Stimulated activated CD4-positive, alpha-beta T cell treated with anti-CD3 and anti-CD28 coated beads, TNF-alpha, amount 100 ng/mL, for 48 hours (primary cell): ENCODE measurements at places on chromosomes 7 and 10.

DNA sequence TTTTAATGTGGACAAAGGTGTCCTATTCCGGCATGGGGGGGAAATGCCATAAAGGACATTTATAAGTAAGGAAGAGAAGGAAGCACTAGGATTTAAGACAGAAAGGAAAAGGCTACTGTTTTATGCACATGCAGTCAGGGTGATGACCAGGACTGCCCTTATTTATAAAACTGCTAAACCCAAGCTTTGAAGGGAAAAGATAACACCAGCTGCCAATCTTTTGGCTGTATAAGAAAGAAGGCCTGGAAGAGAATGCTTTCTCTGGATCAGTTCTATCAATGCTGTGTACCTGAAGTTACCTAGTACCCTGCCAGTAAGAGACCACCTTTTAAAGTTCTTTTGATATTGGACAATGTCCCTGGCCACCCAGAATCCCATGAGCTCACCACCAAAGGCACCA is 59.2 kb downstream of the MINDY3 start:
- no peak for DNase-seq

GRCh38 chr7:147535701-147536111 is 1054.9 kb upstream of the C7orf33 start:
- no peak for DNase-seq

DNA sequence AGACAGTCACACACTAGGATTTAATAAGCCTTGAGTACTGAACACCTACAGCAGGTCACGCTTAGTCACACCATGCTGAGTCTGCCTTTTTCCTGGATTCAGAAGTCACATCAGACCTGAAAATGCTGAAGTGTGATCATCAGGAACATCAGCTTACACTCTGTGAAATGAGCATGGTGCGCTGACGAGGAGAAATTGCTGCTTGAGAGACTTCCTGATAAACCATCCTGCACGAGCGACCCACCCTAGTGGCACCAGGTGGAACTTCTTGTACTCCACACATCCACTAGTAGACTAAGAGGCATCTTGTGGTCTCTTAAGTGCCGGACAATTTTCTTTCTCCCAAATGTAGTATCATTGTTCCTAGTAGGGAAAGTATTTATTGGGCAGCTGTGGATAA is 51.8 kb upstream of the MRLN start:
- no peak for DNase-seq

GRCh38 chr7:2157473-2158279 is 75.1 kb downstream of the MAD1L1 start:
- DNase-seq = no peak

- no peak for DNase-seq
Measured at GRCh38 chr10:29575098-29575455, 59.7 kb downstream of the SVIL start.

DNA sequence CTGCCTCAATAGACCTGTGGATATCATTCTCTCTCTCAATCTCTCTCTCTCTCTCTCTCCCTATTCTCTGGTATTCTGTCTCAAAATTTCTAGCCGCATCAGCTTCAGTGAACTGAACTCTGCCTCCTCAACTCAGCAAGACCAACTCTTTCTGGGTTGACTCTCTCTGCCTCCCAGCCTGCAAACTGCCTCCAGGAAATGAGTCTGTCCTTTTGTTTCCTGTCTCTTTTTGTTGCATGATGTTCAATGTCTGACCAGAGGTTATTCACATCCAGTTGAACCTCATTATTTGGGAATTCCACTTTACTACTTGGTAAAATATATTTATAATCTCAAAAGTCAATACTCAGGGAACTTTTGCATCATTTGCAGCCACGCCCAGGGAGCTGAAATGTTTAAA is 682.7 kb upstream of the FZD8 start:
- DNase-seq = no peak

- DNase-seq = no peak
Measured at GRCh38 chr7:55591282-55591931, 19.1 kb upstream of the VOPP1 start.

DNA sequence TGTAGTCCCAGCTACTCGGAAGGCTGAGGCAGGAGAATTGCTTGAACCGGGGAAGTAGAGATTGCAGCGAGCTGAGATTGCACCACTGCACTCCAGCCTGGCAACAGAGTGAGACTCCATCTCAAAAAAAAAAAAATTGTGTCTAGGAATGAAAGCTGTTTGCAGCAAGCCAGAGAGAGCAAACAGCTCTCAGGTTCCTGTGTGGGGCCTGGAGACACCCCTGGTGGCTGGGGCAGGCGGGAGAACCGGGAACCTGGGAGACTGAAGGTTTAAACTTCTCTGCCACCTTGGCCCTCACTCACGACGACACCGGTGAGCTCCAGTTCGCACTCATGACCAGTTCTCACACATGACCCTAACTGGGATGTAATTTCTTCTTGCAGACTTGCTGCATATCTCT is 13.2 kb upstream of the UNCX start:
- DNase-seq = no peak

GRCh38 chr7:23467806-23468525 is 2.3 kb downstream of the IGF2BP3 start:
- peak; percentile 23 for DNase-seq

GRCh38 chr10:131312478-131312836 is 936 bp upstream of the TCERG1L start:
- no peak for DNase-seq

DNA sequence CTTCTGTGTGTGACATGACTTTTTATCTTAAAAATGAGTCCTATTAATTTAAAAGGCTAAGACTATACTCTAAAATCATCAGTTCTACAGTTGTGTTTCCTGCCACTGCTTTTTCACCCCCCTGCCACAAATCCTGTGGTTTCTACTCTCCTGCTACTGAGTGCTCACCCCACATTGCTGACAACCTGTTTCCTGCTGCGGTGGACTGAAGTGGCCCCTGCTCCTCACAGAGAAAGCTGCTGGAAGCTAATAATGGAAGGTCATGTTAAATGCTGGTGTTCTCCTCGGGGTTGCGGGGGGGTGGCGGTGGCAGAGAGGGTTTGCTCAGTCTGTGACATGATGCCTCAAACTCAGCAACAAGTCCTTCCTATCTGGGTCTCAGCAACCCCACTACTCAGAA is 113.2 kb upstream of the INHBA start:
- DNase-seq = no peak

GRCh38 chr7:2873686-2874551 is 29.8 kb upstream of the GNA12 start:
- DNase-seq = no peak

DNA sequence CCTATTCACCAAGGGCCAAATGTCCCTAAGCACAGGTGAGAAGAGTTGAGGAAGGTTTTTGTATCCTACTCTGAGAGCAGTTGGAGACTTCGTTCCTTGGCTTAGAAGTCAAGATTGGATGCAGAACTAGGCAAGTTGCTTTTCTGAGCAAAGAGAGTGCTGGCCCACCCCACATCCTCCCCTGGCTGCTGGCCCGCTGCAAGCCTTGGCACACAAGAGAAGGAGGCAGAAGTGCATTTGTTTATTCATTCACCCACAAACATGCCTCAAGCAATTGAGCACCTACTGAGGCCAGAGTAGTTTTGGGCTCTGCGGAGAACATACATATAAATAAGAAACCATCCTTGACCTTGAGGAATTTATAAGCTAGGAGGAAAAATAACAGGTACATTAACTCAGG is 318.9 kb downstream of the KCNMA1 start:
- no peak for DNase-seq

DNA sequence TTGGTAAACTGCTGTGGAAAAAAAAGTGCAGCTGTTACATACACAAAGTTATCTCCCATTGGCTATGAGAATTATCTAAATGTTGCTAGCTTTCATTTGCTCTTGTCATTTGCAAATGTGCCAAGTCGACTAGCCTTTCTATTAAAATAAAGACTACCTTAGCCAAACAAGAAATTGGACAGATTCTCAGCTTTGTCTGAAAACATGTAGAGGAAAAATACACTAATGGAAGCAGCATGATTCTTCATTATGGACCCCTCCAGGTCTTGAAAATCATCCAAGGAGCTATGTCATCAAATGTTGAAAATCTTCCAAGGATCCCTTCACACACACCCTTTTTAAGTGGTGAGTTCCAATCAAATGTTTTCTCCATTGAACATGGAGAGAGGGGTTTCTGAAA is 237.7 kb downstream of the ETV1 start:
- no peak for DNase-seq

GRCh38 chr10:98610836-98611235 is 164.1 kb upstream of the HPS1 start:
- no peak for DNase-seq

DNA sequence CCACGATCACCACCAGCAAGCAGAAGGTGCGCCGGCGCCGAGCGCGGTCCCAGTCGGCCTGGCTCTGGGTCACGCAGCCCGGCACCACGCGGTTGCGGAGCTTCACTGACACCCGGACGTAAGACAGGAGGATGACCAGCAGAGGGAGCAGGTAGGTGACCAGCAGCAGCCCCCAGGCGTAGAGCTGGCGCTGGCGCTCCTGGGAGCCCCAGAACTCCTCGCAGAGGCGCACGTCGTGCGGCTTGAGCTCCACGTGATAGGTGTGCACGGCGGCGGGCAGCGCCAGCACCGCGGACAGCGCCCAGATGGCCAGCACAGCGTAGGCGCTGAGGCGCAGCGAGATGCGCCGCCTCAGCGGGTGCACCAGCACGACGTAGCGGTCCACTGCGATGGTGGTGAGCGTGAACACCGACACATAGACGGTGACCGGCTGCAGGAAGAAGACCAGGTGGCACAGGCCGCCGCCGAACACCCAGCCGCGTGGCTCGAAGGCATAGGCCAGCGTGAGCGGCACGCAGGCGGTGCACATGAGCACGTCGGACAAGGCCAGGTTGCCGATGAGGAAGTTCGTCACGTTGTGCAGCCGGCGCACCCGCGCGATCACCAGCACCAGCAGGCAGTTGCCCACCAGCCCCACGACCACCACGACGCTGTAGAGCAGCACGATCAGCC is 920 bp downstream of the PRLHR start:
- peak; percentile 13 for DNase-seq

- DNase-seq = no peak
Measured at GRCh38 chr7:82105463-82105862, 335.6 kb upstream of the HGF start.

GRCh38 chr10:83367036-83367435 is 772.3 kb upstream of the GHITM start:
- no peak for DNase-seq

GRCh38 chr7:75017832-75018231 is 53.3 kb downstream of the CASTOR2 start:
- DNase-seq = no peak

GRCh38 chr7:47967123-47967522 is 12.3 kb downstream of the HUS1 start:
- no peak for DNase-seq

GRCh38 chr7:153017223-153017622 is 257.7 kb downstream of the ACTR3B start:
- no peak for DNase-seq

DNA sequence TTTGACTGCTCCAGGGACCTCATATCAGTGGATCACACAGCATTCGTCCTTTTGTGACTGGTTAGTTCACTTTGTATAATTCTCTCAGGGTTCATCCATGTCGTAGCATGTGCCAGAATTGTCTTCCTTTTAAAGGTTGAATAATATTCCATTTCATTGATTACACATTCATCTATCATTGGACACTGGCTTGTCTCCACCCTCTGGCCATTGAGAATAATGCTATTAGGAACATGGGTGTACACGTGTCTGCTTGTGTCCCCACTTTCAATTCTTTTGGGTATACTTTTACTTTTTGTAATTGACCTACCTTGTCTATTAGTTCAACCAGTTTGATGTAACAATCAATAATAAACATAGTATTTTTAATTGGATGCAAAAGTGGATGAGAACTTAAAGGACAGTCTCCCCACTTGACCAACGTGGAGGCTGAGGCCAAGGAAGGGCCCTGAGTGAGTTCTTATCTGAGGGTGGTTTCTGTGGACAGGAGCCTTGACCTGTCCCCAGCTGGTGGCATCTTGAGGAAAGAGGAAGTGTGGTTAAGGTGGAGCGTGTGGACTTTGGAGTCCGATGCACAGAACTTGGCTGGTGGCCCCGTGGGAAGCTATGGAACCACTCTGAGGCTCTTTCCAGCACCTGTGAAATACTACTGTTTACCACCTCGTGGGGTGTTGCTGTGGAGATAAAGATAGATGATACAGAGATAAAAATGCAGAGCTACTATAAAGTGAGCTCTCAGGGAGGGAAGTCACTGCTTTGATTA is 16.6 kb downstream of the WDFY4 start:
- no peak for DNase-seq

- DNase-seq = no peak
Measured at GRCh38 chr7:47422611-47423010, 159.3 kb downstream of the TNS3 start.

DNA sequence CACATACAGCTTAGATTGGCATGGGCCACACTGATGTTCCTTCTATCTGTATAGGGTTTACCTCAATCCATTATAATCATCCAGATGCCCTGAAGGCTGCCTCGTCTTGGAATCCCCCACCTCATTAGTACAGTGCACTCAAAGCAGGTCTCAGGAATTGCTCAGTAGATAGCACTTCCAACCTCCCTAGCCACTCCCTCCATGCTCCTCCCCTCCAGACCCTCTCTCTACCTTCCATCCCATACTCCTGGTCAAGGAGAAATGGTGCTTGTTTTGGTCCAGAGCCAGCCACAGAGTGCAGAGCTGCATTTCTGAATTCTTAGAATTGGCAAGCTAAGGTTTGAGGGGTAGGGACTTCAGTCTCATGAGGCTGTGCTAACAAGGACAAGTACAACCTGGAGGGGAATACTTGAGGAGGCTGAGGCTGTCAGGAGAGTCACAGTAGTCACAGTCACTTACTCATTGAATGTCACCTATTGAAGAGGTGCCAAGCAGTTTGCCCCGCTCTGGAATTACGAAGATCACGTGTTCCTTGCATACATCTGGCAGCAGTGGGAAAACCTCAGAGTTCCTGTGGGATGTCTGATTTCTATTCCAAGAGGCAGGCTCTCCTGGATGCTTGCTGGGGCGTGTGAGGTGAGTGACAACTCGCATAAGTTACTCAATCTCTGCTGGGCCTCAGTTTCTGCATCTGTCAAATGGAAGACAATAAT is 60.7 kb upstream of the ZNF746 start:
- no peak for DNase-seq

DNA sequence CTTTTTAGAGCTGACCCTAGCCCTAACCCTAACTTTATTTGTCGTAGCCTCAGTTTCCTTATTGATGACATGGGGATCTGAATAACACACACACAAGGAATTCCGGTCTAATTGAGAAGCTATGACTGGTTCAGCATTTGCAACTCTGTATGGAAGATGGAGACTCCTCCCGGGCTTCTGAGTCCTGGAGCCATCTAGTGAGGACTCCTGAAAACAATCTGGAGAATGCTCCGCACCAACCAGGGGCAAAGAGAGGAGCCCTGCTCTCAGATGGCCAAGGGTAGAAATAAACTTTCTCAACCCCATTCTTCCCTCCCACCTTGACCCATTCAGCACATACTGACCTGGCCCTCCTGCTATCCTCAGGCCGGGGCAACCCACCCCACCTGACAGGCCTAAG is 26.4 kb downstream of the MBL2 start:
- no peak for DNase-seq

DNA sequence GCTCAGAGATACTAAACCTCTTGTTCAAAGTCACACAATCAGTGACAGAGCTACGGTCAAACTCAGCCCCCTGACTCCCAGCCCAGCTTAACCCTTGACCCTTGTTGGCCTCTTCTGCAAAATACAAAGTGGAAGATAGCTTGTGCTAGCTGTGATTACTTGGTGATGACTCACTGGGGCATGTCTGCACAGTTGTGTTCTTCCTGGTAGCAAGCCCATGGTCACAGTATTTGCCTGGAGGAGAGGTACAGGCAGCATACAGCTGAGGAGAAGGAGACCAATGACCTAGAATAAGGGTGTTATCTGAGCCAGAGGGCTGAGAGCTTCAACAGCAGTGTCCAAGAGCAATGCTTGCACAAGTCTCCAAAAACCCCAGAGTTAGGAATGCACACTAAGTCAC is 5.7 kb upstream of the HSPA12A start:
- no peak for DNase-seq

GRCh38 chr10:1475098-1475591 is 262.2 kb downstream of the ADARB2 start:
- no peak for DNase-seq
